ENCODE measurements at places on chromosomes 7 and 10.

- DNase-seq: no peak
These were observed 34.0 kb downstream of the IMMP2L start for GRCh38 chr7:111528331-111528730.

DNA sequence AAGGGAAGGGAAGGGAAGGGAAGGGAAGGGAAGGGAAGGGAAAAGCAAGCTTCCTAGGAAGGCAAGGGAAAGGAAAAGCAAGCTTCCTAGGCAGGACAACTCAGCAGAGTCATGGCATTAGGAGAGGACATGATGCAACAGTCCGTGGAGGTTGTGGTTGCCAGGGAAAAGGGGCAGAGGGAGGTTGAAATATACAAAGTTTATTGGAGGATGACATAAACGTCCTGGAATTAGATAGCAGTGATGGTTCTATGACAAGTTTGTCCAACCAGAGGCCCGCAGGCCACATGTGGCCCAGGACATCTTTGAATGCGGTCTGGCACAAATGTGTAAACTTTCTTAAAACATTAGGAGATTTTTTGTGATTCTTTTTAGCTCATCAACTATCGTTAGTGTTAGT, 59.8 kb upstream of the OPN4 start:
- no peak for DNase-seq

DNA sequence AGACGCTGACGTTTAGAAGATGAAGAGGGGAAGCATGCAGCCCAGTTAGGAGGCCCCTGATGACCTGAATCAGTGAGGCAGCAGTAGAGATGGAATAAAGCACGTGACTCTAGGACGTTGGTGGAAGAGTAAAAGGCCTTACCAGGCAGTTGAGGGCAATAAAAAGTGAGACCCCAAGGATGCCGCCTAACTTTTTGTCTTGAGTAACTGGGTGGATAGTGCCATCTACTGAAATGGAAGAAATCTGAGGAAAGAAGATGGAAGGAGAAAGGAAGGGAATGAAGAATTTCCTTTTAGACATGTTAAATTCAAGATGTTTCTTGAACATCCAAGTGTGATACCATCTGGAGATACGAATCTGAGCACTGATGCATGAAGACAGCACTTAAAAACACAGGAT, 220.0 kb upstream of the LRRN3 start:
- no peak for DNase-seq

GRCh38 chr10:26765549-26765948, 68.0 kb downstream of the PDSS1 start:
- no peak for DNase-seq

DNA sequence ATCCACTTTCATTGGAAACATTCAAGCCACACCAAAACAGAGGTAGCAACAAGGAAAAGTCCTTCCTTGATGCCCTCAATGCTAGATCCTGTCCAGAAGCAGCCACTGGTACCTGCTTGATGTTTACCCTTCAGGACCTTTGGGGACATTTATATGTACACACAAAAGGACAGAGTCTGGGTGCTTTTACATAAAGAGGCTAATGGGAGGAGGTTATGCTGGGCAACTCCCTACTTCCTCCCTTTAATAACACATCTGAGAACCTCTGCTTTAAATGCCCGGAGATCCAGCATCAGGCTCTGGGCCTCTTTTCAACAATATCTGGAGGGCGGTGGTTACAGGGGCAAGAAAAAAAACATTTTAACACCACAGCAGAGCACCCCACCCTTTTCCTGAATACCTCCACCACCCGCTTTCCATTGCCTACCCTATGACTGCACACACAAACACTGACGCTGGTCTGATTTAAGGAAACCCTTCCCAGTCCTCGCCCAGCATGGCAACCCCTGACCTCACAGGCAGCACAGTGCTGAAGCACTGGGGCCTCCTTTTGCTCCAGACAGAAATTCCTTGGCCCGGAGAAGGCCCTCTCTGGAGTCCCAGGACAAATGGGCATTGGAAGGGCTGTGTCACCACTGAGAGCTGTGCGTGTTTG, 39.3 kb upstream of the DUSP5 start:
- DNase-seq: no peak

- no peak for DNase-seq
These were observed 341.1 kb downstream of the CXCL12 start for GRCh38 chr10:44043646-44044375.

GRCh38 chr7:47565640-47566250, 16.2 kb downstream of the TNS3 start:
- no peak for DNase-seq

GRCh38 chr10:124693801-124694416, 50.3 kb downstream of the FAM53B start:
- no peak for DNase-seq

DNA sequence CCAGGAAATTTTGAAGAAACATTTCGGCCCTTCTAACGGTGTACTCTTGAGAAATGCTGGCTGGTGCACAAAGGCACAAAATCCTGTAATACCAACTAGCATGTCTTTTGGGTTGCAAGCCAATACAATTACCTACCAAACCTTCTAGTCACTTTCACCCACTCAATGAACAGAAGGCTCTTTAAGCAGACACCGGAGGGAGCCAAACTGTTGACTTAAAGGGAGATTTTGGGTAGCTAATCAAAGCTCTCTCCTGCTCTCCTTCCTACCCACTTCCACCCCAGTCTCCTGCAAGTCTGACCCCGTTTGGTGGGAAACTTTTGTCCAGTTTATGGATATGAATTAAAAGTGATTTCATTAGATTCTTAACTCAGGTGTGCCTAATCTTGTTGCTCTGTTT, 24.0 kb downstream of the GRM3 start:
- DNase-seq: peak; percentile 28
